ENCODE measurements at places on chromosomes 2 and 18.

DNA sequence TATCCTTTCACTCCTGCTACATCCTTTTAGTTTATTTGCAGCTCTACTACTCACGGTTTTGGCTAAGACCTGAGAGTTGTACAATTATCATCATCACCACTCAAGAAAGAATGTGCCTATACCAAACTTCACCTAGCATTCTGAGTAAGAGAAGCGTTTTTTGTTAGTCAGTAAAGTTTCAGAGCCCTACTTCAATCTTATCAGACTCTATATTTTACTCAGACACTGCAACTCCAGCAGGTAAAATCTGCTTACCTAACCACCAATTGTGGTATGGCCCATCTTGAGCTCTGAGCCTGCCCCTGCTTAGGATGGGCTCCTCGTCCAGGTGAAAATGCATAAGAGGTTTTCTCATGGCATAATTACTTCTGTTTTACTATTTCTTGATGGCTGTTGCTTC, 37.1 kb downstream of the ICOS start:
- DNase-seq, result no peak

DNA sequence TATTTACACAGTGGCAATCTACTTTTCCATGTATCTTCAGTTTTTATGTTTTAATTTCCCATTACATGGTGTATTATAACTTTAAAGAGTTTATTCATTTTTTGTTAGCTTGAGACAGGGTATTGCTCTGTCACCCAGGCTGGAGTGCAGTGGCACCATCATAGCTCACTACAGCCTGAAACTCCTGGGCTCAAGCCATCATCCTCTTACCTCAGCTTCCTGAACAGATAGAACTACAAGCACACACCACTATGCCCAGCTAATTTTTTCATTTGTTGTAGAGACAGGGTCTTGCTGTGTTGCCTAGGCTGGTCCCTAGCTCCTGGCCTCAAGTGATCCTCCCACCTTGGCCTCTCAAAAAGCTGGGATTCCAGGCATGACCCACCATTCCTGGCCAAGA, 66.8 kb downstream of the COA5 start:
- no peak for DNase-seq

GRCh38 chr2:140440815-140441214, 1660.6 kb upstream of the NXPH2 start:
- no peak for DNase-seq

- peak; percentile 95 for DNase-seq
These were observed 2.9 kb downstream of the MXD1 start for GRCh38 chr2:69917852-69918251.

DNA sequence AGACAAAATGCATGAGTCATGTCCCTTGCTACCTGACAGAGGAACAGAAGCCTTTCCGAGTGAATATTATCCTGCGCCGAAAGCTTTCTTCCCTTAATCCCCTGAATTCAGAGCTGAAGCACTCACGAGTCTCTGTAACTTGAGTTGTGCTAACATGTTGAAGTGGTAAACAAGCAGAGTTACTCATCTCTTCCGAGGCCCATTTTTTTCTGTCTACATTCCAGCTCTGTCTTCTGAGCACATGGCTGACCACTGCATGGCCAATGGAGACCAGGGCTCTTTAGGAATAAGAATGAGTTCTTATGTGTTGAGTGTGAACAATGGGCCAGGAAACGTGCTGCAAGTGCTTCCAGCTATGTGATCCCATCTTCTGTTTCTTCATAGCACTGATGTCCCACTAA, 73.1 kb upstream of the PID1 start:
- DNase-seq, result peak; percentile 97

DNA sequence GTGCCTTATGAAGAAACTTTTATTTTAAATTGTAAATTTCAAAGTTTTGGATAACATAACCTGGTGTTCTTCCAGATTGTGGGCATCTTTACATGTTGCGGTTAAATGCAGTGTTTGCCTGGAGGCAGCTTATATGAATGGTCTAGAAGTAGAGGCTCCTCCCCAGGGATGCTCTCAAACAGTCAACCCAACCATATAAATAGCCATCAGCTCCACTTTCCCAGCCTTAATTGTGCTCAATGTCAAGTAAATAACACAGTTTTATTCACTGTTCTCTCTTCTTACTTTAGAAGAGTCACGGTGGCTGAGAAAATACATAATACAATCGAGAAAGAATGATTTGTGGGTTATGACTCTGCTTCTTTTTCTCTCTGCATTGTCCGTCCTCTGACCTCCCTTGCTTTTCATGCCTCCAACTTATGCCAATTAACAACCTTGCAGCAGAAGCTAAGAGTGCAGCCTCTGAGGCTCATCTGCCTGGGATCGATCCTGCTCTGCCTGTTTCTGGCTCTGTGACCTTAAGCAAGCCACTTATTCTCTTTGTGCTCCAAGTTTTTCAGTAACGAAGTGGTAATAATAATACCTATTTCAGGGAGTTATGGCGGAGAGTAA, 100.3 kb downstream of the DAW1 start:
- DNase-seq, result no peak

DNA sequence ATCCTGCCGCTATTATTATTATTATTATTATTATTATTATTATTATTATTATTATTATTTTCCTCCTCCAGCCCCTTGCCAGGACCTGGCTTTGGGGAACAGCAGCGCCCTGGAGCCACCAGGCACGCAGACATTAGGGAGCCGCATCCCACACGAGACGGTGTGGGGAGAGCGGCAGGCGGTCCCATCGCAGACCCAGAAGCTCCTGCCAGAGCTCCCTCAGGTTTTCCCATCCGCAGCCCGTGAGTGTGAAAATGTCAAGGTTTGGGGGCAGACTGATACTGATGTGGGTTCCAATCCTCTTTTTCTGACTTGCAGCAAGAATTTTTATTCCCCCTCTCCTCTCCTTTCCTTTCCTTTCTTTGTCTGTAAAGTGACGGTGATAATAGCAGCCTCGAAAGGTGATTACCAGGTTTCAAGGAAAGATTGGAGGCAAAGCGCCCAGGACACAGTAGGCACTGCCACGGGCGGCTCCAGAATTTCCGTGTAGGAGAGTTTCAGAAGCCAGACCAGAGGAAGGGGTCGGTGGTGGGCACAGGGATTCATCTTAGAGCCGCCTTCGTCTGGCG, 816 bp downstream of the SCTR start:
- no peak for DNase-seq

DNA sequence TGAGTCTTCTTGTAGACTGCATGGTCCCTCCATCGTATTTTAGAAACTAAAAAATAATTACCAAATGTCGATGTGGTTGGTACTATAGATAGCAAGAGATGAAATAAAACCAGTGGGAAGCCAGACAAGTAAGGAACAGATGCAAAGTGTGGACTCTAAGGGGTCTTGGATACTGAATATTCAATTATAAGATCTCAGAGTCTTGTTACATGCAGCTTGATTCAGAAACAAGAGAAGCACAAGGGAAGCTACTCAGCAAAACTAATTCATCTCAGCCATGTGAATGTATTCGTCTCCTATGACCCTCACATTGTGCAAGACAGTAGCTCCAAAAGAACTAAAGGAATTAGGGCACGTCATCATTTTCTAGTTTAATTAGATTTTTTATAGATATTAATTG, 80.9 kb downstream of the CDH20 start:
- DNase-seq, result no peak

- DNase-seq, result peak; percentile 65
These were observed 537.1 kb upstream of the ID2 start for GRCh38 chr2:8144785-8145184.

DNA sequence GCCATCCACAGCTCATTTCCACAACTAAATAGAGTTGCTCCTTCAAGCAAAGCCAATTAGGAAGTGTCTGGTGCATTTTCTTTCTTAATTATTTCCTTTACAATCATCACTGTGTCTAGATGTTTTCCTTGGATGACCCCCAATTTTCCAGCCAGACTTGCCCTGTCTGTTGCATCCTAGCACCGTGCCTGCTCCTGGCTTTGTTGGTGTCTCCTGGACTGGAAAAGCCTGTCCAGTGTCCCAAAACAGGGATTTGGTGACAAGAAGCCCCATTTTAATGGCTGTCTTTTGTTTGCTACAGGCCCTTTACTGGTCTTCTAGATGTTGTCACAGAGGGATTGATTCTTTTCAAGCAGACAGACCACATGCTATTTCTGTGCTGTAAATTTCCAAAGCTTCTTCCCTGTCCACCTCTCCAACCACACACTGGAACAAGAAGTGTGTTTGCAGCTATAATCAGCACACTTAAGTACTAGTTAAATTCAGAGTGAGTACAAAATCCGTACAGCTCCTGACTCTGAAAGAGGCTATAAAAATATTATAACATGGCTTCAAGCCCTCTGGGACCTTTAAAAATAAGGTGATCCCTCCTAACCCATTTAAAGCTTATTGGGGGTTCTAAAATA, 38.4 kb downstream of the RNF144A start:
- peak; percentile 22 for DNase-seq

DNA sequence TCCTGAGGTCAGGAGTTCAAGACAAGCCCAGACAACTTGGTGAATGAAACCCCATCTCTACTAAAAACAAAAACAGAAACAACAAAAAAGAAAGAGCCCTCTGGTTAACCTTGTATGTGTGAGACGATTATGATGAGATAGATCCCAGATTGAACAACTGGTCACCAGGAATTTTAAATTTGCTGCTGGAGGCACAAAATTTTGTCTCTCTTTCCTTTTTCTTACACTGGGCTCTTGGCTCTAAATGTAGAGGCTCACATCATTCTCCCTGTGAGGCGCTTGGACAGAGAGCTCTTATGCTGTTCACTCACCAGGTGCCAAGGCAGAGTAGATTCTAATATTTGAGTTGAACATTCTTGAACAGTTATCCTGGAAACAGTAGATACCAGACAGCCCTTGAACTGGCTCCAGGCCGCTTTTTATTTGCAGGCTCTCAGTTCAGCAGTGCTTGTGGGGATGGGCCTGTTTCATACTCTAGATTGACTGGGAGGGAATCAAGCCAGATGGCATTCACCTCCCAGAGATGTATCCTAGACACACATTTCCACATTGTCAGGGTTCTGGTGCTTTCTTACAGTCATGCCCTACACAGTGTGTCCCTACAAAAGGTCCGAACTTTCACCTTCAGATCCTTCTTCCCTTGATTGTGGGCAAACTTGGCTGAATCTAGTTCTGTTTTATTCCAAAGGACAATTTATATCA, 1159.6 kb downstream of the RPIA start:
- no peak for DNase-seq

DNA sequence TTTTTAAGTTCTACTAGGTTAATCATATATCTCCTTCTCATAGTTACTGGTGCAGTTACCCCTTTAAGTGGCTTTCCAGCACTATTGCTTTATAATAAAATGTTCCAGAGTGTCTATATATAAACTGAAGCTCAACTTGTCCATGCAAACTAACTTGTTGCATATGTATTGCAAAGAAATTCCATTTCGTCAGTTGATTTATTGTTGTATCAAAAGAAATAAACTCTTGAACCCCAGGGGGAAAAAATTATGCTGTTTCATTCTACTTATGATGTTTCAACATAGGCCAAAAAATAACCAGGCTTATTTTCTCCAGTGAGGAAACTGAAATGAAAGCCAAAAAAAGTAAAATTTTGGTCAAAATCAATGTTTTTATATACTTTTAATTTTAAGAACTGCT, 491.9 kb downstream of the NR4A2 start:
- DNase-seq, result no peak

- DNase-seq, result peak; percentile 57
These were observed 101.9 kb downstream of the NOL4 start for GRCh38 chr18:34122724-34123334.

DNA sequence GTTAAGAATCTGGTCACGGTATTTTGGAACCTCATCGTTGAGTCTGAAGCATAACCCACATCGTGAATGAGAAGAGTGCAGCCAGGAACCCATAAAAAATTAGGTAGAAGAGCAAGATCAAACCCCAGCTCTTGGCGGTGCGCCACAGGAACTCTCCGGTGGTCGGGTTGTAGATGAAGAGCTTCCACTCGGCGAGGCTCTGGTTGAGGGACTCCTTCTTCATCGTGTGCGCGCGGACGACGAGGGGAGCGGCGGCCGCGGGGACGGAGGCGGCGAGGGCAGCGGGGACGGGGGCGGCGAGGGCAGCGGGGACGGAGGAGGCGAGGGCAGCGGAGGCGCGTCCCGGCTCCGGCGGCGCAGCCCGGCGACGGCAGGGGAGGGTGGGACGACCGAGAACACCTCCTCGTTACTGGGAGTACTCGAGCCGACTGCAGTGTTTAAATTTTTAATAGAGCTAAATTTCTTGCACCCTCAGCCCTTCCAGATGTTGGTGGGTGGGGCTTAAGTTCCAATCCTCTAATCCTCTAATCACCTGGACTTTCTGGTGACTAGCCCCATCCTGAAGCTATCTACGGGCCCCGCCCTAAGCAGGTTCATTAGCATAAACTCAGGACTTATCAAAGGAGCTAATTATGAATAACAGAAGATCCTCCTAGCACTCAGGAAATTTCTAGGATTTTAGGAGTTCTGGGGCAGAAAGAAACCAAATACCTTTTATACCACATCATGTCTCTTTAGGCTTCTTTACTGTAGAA, 20.4 kb upstream of the PAPOLG start:
- DNase-seq, result no peak

DNA sequence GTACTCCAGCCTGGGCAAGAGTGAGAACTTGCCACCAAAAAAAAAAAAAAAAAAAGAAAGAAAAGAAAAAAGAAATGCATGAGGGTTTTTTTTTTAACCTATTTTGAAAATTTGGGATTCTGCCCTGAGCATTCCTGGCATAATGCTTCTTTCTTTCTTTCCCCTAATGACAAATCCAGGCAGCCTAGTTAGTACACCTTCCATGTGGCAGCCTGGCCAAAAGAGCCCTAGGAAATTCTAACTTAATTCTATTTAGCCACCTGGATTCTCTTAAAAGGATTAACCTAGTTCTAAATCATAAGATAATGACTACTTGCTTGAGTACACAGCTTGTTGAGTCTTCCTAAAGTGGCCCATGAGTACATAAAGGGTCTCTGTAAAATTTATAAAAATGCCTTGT, 160.1 kb downstream of the THADA start:
- no peak for DNase-seq

- no peak for DNase-seq
These were observed 314.3 kb downstream of the NUP35 start for GRCh38 chr2:183438541-183438940.

GRCh38 chr18:78241535-78242253, 737.9 kb upstream of the SALL3 start:
- no peak for DNase-seq
